Retinal pigment epithelial cell (primary cell): ENCODE measurements at places on chromosomes 6 and 20.

GRCh38 chr20:41116282-41116956 is 20.9 kb upstream of the PLCG1 start:
- DNase-seq, result no peak

DNA sequence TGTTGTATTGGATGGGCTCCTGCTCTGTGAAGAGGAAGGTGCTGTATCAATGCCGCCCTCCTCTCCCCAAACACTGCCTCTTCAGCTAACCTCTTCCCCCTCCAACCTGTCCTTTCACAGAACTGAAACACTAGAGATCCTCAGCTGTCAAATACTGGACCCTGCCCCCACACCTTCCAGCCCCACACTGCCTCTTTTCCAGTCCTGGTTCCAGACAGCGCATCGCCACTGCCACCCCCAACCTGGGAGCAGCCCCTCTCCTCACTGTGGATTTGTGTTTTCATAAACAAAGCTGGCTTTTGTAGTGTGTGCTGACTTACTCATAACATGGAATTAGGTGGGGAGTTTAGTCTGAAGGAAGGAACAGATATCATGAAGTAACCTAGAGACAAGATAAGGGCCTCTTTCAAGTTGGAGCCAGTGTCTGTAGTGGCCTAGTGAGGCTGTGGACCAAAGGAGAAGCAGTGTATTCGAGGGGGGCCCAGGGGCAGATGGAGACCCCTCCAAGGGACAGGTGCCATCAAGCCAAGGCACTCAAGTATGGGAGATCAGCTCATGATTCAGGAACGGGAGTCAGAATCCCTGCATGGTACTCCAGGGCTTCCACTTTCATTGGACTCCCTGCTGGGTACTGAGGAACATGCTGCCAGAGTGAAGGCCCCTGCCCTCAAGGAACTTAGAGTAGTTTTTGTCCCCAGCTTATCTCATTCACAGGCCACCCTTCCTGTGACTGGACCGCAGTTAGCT is 2.1 kb downstream of the SCUBE3 start:
- DNase-seq, result no peak

DNA sequence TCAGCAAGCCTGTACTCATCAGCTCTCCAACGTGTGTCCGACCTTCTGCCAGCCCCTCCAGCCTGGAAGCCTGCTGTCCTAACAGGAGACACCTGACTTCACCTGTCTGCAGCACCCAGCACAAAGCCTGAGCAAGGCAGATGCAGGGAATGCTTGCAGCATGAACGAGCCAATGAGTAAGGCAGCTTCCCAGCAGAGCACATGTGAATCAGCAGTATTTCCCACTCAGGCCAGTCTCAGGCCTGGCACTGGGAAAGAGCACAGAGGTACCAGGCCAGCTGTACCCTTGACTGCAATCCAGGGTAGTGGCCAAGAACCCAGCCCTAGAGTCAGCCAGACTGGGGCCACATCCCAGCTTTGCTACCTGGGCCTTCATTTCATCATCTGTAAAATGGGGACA is 120.8 kb downstream of the MAFB start:
- no peak for DNase-seq

DNA sequence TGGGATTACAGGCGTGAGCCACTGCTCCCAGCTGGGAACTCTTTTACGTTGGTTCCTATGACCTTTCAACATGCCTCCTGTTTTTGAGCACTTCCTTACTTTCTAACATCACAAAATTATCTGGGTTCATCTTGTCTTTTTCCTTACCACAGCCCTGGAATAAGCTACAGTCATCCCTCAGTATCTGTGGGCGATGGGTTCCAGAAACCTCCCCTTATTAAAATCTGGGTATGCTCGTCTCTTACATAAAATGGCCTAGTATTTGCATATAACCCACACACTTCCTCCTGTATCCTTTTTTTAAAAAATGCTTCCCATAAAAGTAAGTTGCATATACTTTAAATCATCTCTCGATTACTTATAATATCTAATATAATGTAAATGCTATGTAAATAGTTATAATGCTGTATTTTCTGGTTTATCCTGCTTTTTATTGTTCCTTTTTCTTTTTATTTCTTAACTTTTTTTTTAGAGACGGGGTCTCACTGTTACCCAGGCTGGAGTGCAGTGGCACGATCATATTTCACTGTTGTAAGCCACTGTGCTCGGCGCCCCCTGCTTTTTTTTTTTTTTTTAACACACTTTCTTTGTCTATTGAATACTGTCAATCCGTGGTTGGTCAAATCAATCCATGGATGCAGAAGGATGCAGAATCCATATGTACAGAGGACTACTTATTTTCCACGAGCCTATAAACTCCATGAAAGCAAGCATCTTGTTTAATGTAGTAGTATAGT is 9.2 kb downstream of the RPF2 start:
- no peak for DNase-seq
